ENCODE measurements at places on chromosomes 13 and 19. TPM values are rescaled to one million over a fixed set of nuclear protein-coding genes. Genes with fewer than 3 reads are reported as not detected.

DNA sequence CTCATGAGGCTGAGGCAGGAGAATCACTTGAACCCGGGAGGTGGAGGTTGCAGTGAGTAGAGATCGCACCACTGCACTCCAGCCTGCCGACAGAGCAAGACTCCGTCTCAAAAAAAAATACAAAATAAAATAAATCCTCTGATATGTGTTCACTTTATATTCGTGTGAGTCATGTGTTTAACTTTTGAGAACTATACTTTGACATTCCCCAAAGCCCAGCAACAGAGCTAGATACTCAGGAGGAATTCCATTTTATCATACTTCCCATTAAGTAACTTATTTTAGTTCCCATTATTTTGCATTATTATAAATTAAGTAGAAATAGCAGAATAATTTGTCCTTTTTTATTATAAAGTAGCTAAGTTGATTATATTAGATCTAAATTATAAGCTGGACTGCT is 3.3 kb upstream of the CHAMP1 start:
- DNase-seq = no peak

Gene PSG3
- total RNA-seq = 0.64 TPM

Gene ZNF649
- 5.0 TPM for total RNA-seq

GRCh38 chr19:38229585-38230073 is 5.6 kb upstream of the DPF1 start:
- DNase-seq = peak; percentile 90

- peak; percentile 28 for DNase-seq
These were observed 694 bp downstream of the CLN5 start for GRCh38 chr13:76992548-76993001.

- peak; percentile 43 for DNase-seq
These were observed 254.1 kb upstream of the RXFP2 start for GRCh38 chr13:31485183-31485582.

GRCh38 chr13:49319951-49320350 is 72.2 kb downstream of the CDADC1 start:
- no peak for DNase-seq

GRCh38 chr13:21517576-21517975 is 58.5 kb upstream of the ZDHHC20 start:
- no peak for DNase-seq

Measured in M059J (cell line).